M059J (cell line): ENCODE measurements at places on chromosomes 11 and 22.
A peak's percentile ranks its signal among the peaks of the same experiment; 100 is the strongest.

- peak; percentile 48 for DNase-seq
Observed at GRCh38 chr11:118171269-118172062, 5.0 kb downstream of the SCN2B start.

DNA sequence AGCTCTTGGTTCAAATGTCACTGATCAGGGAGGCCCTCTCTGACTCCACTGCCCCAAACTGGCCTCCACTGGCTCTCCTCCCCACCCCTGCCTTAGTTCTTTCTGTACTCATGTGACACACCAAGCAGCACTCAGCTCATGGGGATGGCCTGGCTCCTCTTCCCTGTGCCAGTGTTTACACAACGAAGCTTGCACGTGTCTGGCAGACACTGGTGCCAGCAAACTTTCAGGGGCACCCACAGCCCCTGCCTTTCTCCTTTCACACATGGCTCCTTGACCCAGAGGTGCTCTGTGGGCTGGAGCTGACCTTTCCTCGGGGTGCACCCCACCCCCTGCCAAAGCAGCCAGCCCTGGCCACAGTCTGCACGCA, 37.6 kb upstream of the PARVG start:
- DNase-seq, result no peak

GRCh38 chr22:36211237-36211861, 9.7 kb upstream of the APOL4 start:
- peak; percentile 66 for DNase-seq

DNA sequence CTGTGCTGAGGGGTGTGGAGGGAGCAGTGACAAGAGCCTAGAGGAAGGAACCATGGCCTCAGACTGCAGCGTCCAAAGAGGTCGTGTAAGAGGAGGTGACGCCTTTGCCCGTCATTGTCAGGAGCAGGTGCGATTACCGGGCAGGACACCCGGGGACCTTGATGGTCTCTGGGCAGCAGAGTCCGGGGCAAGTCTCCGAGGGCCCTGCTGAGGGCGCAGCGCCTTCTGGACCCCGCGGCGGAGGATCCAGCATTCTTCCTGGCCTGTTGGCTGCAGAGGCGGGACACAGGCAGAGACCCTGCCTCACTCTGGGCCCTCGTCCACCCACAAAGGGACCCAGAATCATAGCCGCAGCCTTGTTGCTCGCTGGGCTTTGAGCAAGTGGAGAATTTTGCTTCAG, 1168.8 kb downstream of the BRD1 start:
- no peak for DNase-seq

DNA sequence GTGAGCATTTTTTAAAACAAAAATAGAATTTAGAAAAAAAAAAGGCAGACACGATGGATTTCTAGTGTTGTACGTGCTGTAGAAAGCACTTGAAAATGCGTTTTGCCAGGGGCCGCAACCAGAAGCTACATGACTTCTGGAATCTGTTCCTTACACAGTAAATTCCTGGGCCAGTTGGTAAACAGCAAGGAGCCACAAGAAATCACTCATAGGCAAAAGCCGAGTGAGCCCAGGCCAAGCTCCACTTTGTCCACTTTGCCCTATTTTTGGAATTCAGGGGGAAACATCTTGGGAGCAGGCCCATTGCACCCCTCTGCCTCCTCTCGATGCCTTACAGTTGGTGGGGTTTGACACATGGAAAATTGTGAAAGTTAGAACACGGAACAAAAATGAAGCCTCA, 4.1 kb upstream of the CELSR1 start:
- DNase-seq, result no peak

DNA sequence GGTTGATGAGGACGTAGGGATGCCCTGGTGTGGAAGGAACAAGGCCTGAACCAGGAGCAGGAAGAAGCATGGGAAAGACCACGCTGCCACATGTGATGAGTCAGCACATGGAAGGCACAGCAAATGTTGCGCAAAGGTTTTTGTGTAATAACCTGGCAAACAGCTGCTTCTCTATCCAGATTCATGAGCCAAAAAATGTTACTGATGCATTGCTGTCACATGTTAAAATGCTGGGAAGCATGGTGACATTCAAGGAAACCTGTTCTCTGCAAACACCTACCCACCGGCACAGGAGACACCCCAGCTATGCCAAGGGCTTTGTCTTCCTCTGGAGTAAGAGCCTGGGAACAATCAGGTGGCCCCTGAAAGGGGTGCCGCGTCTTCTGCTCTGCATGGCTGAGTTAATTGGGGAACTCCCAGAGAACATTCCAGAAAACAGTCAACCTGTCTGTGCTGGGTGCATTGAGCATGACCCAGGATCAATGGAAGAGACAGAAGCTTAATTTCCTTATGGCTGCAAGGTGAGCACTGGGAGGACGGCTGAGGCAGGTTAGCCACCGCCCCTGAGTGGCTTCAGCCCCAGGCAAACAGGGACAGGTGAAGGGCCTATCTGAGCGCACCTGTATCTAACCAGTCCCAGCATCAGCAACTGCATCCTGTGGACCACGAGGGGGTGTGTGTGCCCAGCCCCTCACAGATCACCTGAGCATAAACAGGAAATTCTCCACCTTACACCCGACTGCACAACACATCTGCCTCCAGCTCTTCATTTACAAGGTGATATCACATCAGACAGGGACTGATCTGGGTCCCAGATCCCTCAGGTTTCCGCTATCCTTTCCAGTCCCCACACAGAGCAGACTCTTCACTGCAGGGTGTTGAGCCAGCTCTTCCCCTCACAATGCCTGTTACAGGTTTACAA, 108.4 kb downstream of the GGTLC2 start:
- DNase-seq, result no peak
